Activated CD4-positive, alpha-beta T cell treated with anti-CD3 and anti-CD28 coated beads, Interleukin-2, amount 10 ng/mL, durations not matched to agents 24 days and 14 days (primary cell): ENCODE measurements at places on chromosomes 7 and 10.
A peak's percentile ranks its signal among the peaks of the same experiment; 100 is the strongest.

DNA sequence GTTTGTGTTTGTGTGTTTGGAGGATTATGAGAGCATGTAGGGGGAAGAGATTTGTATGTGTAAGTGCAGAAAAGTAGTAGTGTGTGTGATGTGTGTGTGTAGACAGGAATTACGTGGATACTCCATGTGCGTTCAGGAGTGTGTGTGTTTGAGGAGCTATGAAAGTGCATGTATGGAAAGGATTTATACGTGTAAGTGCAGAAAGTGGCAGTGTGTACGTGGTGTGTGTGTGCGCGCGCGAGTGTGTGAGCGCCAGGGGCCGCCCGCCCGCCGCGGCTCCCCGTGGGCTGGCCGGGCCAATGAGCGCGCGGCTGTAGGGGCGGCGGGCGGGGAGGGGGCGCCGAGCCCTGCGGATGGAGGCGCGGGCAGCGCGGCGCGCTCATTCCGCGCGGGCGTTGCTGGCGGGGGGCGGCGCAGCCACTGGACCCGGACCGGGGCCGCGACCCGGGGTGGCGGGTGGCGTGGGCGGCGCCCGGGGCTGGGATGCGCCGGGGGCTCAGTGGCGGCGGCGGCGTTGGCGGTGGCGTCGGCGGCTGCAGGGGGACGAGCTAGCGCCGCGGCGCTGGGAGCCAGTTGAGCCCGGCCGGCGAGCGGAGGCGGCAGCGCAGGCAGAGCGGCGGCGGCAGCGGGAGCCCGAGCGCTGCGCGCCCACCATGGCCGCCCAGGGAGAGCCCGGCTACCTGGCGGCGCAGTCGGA is at the start of gene BICC1:
Gene BICC1 (plus strand): TSS at position 382 of the 697 bp plus-strand sequence. CDS start 272 bp downstream, at position 654.
- peak; percentile 53 for DNase-seq

GRCh38 chr7:123323689-123324088 is 123.9 kb upstream of the SLC13A1 start:
- no peak for DNase-seq

DNA sequence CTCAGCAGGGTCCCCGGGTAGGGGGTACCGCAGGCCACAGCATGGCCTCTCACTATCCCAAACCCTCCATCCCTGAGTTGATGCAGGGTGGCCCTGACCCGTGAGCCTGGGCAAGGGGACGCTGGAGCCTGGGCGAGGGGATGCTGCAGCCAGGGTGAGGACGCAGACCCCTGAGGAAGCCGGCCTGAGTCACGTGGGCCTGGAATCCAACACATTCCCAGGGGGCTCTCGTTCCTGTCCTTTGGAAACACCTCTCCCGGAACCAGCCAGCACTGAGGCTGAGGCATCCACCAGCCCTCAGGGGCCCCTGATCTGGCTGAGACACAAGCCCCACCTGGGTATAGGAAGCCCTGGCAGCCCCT is 61.5 kb upstream of the NKX6-2 start:
- no peak for DNase-seq

GRCh38 chr10:132438091-132439024 is 41.4 kb downstream of the PWWP2B start:
- no peak for DNase-seq

DNA sequence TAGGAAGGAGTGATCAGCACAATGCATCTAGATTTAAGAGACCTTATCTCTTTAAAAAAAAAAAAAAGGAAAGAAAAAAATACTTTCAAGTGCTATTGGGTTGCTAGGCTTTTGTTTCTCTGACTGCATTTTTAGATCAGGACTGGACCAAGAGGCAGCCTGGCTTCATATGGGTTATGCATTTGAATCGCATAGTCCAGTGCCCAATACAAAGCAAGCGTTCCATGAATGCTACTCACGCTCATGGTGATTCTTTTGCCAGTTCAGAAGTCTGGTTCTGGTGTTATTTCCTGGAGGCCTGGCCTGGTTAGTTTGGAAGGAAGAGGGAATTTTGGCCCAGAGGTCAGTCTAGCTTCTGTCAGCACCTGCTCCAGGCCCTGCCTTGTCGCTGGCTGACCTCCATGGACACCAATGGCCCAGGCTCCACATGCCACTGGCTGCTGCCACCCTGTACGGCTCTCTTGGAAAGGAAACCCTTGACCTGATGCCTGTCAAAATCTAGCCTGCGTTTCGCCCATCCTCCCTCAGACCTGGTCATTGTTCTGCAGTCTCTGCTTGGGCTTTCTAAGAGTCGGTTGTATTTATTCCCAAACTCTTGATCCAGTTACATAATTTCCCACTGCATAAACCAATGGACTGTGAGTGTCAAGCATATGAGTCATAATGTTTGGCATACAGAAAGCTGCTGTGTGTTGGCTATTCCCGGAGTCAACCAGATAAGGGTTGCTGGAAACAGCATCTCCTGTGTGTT is 74.3 kb upstream of the MKX start:
- no peak for DNase-seq

GRCh38 chr10:113895018-113895417 is 40.6 kb downstream of the NHLRC2 start:
- no peak for DNase-seq

- DNase-seq = no peak
These were observed 124.3 kb downstream of the THSD7A start for GRCh38 chr7:11707606-11708193.

GRCh38 chr10:61742812-61743211 is 80.1 kb downstream of the CABCOCO1 start:
- no peak for DNase-seq
